ENCODE measurements at places on chromosomes 2 and 18. TPM values are rescaled to one million over a fixed set of nuclear protein-coding genes. Genes with fewer than 3 reads are reported as not detected.

DNA sequence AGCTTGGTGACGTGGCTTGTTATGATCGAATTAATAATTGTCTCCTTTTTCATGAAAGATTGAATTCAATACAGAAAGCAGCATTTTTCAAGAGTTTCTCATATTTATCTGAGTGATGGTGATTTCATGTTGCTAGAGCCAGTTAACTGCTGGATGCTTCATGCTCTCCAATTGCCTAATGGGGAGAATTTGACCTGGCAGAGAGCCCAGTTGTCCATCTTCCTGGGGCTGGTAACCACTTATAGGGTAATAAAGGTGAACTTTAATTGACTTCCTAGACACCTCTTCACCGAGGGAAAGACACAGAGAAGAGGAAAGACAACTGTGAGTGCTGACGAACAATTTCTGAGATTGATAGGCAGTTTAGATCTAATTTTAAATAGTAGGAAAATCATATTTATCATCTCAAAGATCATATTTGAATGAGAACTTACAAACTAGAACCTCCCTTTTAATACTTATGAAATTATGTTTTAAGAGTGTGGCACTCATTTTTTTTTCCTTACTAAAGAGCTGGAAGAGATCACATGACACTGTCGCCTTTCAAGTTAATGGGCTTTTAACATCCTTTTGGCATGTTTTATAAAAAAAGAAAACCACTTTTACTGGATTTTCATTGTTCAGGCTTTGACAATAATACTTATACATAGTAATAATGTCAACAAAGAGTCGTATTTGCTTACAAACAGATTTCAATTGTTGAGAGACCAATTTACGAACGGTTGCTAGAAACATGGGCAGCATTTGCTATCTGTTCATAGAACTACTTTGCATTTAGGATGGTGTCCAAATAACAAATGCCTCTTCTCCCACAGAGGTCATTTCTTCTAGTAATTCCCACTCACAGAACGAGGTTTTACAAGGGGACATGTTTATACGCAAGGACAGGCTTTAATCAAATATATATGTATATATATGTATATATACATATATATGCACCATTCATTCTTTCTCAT, 153.3 kb downstream of the RAPGEF4 start:
- H3K27ac ChIP-seq = no peak overlapping the region
- H3K36me3 ChIP-seq = no peaks in the 10 kb centered on the region
- no peak for DNase-seq
- no peak overlapping the region for H3K4me3 ChIP-seq
- H3K27me3 ChIP-seq = no peaks in the 10 kb centered on the region

DNA sequence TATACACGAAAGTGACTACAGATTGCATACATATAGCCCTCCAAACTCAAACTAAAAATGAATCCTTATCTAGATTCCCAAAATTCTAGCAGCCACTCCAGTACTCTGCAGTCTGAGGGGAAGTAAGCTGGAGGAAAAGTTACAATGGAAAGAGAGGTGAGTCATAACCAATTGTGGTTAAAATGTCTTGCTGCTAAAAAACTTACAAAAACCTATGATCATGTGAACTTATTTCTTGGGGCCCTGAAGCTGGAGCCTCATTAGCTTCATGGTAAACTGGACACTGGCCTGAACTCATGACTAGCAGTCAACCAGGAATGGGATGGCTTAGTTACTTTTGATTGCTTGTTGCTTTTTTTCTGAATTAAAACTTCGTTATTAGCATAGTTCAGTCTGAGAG, 175.9 kb downstream of the SLC4A3 start:
- H3K4me1 ChIP-seq = no peaks in the 10 kb centered on the region
- no peak overlapping the region for H3K4me3 ChIP-seq
- H3K36me3 ChIP-seq = no peaks in the 10 kb centered on the region
- no peak for DNase-seq

- peaks cover 50% of the 10 kb centered on the region for H3K4me1 ChIP-seq
- H3K36me3 ChIP-seq = no peaks in the 10 kb centered on the region
- H3K27me3 ChIP-seq = no peaks in the 10 kb centered on the region
- DNase-seq = no peak
Observed at GRCh38 chr2:230666885-230667712, 45.5 kb upstream of the CAB39 start.

- H3K4me3 ChIP-seq = no peak overlapping the region
- no peaks in the 10 kb centered on the region for H3K4me1 ChIP-seq
- peaks cover 2% of the 10 kb centered on the region for H3K27me3 ChIP-seq
Observed at GRCh38 chr2:20930928-20931327, 108.0 kb upstream of the LDAH start.

Gene SIX3
- not detected for total RNA-seq

DNA sequence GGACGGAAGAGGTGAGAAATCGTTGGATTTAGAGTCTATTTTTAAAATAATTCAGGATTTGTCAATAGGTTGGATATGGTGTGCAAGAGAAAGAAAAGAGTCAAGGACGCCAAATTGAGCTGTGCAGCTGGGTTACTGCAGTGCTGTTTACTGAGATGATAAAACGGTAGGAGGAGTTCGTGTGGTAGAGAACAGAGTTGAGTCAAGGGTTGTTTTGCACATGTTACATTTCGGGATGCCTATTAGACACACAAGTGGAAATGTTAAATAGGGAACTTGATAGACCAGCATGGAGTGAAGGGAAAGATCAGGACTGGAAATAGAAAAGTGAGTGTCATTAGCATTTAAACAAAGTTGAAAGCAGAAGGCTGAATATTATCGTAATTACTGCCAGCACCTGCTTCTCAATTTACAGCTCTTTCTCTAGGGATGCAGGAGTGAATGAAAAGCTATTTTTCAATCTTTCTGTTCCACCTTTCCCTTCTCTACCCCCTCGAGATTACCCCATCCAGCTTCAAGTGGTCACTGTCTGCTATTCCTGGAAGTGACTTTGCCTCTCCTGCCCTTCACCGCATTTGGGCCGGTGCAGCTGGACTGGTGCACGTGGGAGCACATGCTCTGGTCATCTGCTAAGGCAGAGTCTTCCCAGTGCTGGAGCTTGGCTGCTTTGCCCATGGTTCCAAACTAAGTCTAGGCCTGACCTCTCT, 30.3 kb downstream of the GPR75 start:
- H3K4me1 ChIP-seq = no peaks in the 10 kb centered on the region
- no peaks in the 10 kb centered on the region for H3K36me3 ChIP-seq
- H3K27ac ChIP-seq = no peak overlapping the region
- no peak overlapping the region for H3K4me3 ChIP-seq
- no peak for DNase-seq
